ENCODE measurements at places on chromosomes 5 and 9. TPM values are rescaled to one million over a fixed set of nuclear protein-coding genes. Genes with fewer than 3 reads are reported as not detected.

DNA sequence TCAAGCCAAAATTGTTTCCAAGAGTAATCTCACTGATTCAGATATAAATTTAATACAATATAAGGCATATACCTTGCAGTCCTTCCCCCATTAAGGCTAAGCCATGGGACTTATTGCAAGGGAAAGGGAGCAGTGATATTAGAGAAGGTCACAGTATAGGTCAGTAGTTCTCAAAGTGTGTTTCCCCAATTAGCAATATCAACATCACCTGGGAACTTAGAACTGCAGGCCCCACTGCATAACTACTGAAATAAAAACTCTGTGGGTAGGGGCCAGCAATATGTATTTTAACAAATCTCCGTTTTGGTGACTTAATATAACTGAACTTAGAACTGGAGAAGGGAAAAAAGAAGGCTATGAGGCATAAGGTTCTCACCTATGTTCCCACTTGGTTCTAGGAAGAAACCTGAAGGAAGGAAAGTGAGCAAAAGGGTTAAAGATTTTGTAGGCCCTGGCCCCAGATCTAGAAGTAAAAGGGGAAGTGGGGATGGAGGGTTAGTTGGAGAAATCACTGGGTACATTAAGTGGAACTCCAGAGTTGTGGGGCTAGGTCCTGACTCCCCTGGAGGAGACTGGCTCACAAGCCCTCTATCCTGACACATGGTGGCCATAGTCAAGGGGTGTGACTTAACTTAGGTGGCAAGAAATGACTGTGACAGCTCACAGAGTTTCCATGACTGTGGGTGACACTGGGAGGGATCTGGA, 40.7 kb downstream of the WDR36 start:
- DNase-seq: no peak

GRCh38 chr5:52668544-52669185, 119.1 kb upstream of the ITGA1 start:
- peak; percentile 7 for DNase-seq

DAB2IP gene
- 13.9 TPM for polyA plus RNA-seq

GRCh38 chr5:51381761-51382474, 1.3 kb upstream of the ISL1 start:
- no peak for DNase-seq

NR5A1 gene
- polyA plus RNA-seq: not detected

- DNase-seq: no peak
Observed at GRCh38 chr5:173202266-173202875, 32.6 kb downstream of the NKX2-5 start.

DNA sequence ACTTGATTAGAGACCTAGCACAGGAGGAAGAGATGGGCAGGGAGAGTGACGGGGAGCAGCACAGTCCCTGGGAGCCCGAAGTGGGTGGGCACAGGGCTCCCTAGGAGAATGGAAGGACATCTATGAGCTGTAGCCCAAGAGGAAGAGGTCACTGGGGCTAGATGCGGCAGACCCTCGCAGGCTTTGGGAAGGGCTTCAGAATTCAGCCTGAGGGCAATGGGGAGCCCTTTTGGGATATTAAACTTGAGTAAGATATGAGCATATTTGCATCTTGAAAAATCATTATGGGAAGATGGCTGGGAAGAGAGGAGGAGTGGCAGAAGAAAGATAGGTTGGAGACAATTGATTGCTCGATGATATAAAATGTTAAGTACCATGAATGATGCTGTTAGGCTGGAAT, 48.9 kb upstream of the IL17B start:
- no peak for DNase-seq
